ENCODE measurements at places on chromosomes 2 and 18.

DNA sequence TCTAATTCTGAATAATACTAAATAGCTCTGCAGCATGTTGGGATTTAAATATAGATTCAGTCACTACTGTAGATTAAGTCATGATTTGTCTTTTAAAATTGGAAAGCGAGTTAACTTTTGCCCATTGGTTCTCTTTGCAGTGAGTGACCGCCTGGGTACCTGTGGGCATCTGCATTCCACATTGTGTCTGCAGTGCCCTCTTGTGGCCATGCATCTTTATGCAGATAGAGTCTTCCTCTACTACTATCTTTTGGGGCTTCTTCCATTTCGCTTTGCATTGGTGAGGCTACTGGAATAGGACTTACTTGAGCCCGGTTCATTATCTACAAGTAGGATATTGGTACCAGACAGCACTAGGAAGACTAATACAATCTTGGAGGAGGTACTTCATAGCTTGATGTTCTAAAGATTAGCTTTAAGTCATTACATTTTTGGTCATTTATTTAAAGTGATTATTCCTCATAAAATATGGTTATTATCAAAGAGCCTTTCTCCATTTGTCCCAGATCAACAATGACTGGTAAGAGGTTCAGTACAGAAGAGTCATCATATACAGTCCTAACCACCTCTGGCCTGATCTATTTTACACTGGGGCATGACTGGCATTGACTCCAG lies 203.0 kb downstream of the SOCS6 start:
- no peak for DNase-seq

GRCh38 chr2:173567493-173567892 lies 212.8 kb downstream of the CDCA7 start:
- DNase-seq = no peak

- DNase-seq = no peak
Measured at GRCh38 chr2:4140281-4140970, 437.1 kb downstream of the DCDC2C start.

DNA sequence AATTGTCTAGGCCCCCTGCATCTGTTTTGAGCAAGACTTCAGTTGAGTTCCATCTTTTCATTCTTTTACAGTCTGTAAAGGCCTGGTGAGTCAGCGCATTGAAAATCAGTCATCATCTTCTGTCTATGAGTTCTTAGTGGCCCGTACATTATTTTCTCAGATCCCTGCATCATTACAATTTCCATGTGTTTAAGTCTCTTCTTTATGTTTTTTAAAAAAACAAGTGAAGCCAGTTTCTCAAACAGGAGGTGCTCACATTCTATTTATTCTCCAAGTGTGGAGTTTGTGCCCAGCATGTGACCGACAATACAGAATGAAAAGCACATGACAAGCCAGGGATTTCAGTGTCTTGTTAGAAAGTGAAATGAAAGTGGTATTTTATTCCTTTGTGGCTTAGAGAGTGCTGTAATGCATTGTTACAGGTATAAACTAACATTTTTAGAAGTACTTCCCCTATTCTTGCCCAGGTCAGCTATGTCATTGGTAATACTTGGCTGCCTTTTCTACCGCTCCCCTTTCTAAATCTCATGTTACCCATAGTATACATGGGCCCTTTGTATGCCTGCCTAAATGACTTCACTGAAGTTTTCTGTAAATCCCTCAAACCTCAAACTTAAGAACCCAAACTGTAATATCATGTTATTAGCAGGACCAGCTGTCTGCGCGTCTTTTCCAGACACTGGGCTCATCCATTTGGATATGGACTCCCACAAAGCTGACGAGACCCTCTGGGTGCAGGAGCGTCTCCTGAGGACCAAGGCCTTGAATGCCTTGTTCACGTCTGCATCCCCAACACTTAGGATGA lies 67.6 kb downstream of the FEZ2 start:
- DNase-seq = no peak

GRCh38 chr2:219709331-219709761 lies 81.9 kb downstream of the SLC4A3 start:
- no peak for DNase-seq

- DNase-seq = no peak
Measured at GRCh38 chr2:8752385-8752784, 70.5 kb downstream of the ID2 start.

DNA sequence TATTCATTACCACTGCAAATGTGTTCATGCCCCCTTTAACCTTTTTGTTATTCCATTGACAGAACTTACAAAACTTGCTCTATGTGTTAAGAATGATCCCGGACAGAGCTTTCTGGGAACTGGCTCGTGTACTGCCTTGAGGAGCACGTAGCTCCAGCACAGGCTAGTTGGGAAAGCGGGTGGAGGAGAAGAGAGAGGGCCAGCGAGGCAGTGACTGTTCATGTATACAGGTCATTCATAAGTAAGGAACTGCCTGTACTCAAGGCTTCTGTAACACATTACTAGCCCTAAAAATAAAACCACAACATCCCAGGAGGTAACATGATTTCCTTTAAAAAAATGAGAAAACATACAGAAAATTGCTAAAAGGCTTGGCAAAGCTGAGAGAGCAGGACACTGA lies 109.0 kb downstream of the STK39 start:
- DNase-seq = no peak

DNA sequence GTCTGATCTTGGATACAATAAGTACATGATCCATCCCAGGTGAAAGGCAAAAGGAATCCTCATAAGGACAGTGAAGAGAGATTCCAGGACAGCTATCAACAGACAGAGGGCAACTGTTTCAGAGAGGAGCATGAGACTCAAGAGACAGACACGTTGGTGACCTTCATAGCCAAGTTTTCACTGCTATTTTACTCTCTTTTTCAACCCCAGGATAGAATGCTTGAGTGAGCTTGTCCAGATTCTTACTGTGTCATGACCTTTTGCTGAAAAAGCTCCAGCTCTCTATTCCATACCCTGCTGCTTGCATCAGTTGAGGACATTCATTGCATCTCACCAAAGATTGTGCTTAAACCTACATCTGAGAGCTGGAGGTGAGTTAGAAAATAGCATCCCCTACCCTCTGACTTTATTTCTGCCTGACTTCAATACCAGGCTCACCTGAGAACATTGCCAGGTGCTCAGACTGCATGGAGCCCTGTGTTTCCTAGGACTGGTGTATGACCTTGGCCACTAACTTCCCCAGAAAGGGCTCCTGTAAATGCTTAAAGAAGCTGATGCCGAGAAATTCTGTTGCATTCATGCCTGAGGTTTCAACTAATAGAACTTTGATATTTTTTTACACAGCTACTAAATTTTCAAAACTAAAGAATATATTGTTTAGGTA lies 70.4 kb upstream of the TMEM17 start:
- no peak for DNase-seq

GRCh38 chr2:204576362-204576979 lies 31.2 kb downstream of the PARD3B start:
- DNase-seq = no peak

GRCh38 chr2:73779467-73780236 lies at the start of gene DUSP11:
DUSP11 (minus strand) TSS chr2:73780103; CDS start chr2:73779974, 129 bp downstream.
- DNase-seq = peak; percentile 95

GRCh38 chr2:209413311-209414014 lies 10.4 kb upstream of the MAP2 start:
- DNase-seq = no peak

DNA sequence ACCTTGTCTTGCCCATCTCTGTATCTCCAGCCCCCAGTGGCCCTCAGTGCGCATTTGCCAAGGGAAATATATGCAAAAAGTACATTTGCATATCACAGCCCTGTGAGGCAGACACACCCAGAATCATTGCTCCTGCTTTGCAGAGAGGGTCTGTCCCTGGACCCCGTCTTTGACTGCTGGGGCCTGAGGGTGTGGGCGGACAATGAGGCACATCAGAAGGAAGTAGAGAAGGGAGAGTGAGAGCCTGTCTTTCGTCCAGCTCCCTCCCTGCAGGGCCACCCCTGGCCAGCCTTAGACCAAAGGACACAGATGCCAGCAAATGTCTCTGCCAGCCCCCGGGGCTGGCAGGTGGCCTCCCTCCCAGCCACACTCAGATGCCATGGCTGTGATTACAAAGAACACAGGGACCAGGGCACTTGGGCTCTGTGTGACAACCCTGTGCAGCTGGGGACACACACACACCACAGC lies 516.2 kb upstream of the MYT1L start:
- no peak for DNase-seq

DNA sequence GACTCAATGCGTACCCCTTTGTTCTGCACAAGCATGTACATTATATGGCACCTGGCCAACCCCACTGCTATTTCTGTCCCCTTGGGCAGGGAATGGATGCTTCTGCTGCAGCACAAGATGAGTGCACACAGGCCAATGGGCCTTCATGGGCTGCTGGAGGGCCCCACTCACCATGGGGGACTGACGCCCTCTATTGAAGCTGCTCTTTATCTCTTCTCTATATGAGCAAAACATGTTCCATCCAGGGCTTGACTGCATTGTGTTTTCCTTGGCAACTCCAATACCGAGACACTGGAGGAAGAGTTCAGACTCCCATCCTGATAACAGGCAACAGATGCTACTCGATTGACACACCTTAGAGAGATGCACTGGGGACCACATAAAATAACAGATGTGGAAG lies 251.6 kb upstream of the NCKAP5 start:
- no peak for DNase-seq

DNA sequence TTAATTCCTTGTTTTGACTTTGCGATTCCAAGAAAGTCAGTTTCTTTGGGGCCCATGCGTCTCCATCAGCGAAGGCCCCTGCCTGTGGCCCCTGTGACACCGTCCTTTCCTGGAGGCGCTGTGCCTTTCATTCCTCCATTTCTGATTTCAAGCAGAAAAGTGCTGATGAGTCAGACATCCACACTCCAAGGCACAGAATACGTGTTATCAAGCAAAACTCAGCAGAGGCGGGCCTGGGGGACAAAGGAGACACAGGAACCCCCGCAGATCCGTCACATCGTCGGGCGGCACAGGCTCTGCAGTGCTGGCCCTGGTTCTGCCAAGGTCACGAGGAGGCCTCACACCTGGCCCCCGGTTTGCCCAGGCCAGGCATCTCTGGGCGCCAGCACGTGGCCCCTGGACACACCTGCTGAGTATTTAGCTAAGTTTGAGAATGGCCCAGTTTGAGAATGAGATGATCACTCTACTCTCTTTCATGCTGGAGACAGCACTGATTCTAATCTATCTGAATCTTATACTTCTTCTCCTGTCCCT lies 7.2 kb upstream of the SALL3 start:
- DNase-seq = no peak

GRCh38 chr2:120341977-120342376 lies 4.0 kb upstream of the INHBB start:
- DNase-seq = no peak

DNA sequence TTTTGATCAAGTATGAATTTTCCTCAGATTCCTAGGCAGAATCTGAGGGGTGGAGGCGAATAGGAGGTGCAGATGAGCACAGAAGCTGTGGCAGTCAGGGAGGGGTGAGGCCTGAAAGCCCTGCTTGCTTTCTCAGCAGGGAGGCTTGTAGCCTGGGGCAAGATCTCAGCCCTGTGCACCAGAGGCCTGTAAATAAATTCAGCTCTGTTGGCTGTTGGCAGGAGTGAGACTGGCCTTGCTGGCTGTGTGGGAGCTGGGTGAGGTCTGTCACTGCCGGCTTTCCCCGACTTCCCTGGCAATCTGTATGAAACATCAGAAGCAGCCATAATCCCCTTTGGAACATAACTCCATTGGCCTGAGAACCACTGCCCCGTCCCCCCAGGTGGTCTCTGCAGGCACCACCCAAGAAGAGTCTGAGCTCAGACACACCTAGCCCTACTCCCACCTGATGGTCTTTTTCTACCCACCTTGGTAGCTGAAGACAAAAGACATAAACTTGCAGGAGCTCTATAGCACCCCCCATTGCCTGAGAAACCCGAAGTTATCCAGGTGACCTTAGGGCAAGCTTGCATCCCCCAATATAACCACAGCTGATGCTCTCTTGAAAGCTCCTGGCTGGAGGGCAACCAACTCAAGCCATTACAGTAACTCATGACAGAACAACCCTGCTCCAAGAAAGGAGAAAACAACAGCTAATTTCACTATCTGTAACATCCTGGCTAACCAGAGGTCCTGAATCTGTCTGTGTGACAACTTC lies 32.3 kb downstream of the EVA1A start:
- no peak for DNase-seq

DNA sequence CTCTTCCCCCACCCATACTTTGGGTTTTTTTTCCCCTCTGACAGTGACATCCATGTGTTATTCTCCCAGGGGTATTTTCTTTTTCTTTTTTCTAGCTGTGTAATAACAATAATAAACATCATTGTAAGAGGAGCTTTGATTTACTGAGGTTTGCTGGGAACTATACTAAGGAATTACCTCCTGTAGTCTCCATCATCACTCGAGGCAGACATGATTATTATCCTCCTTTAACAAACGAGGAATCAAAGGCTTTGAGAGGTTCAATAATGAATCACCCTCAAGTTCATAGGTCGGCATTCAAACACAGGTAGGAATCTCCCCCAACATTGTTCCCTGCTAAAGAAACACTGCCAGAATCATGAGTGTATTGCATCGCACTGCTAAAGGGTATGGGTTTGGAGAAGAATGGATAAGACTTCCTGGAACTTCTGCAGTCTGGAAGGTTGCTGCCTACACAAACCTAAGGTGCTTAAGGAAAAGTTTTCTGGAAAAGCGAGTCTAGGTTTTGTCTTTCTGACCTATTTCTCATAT lies 260.2 kb upstream of the SESTD1 start:
- DNase-seq = no peak

- no peak for DNase-seq
Measured at GRCh38 chr2:102999958-103000357, 238.1 kb downstream of the TMEM182 start.

GRCh38 chr18:34809451-34810072 lies 99.5 kb downstream of the DTNA start:
- DNase-seq = no peak

- DNase-seq = no peak
Measured at GRCh38 chr2:5472673-5473072, 219.5 kb upstream of the SOX11 start.

GRCh38 chr2:8671176-8671575 lies 10.7 kb upstream of the ID2 start:
- DNase-seq = no peak

DNA sequence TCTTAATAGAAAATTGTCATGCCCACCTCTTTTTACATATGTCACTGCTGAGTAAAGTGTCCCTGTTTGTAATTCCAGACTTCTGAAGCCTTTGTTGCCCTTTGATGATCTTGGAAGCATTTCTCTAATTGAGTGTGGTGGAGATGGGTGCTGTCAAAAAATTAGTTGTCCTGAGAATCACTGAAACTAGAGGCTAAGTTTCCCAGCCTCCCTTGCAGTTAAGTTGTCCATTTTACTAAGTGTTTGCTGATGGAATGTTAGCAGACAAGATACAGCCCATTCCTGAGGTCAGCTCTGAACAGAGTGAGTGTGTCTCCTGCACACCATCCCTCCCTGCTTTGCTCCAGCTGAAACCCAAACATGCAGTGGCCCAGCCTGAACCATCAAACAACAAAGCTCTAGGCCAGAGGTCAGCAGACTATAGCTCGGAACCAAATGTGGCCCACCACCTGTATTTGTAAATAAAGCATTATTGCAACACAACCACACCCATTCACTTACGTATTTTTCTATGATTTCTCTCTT lies 28.1 kb upstream of the TMEM177 start:
- no peak for DNase-seq

GRCh38 chr2:217735034-217735433 lies 267.8 kb downstream of the TNS1 start:
- DNase-seq = no peak

GRCh38 chr2:189679226-189679625 lies 4.8 kb downstream of the ANKAR start:
- DNase-seq = no peak

All from stimulated activated CD8-positive, alpha-beta memory T cell treated with anti-CD3 and anti-CD28 coated beads, Interleukin-15, amount 100 ng/mL, for 4 hours (primary cell).